ENCODE measurements at places on chromosomes 5 and 9.

DNA sequence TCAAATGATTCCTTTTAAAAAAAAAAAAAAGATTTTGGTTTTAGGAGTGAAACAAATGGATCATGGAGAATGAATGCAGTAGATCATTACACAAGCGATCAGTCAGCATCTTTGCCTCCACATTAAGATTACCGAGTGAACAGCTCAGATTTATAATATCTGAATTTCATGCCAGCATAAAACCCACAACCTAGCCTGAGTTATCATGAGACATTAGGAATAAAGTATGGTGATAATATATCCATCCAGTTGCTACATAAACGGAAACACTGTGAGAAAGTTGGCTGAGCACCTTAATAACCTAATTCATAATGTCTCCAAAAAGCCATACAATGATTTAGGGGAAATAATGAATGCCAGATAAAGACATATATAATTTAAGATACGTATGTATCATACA is 553.1 kb upstream of the TUSC1 start:
- no peak for DNase-seq

- DNase-seq: no peak
Observed at GRCh38 chr5:103037673-103038455, 82.1 kb downstream of the GIN1 start.

- no peak for DNase-seq
Observed at GRCh38 chr5:58255970-58256369, 203.9 kb downstream of the PLK2 start.

DNA sequence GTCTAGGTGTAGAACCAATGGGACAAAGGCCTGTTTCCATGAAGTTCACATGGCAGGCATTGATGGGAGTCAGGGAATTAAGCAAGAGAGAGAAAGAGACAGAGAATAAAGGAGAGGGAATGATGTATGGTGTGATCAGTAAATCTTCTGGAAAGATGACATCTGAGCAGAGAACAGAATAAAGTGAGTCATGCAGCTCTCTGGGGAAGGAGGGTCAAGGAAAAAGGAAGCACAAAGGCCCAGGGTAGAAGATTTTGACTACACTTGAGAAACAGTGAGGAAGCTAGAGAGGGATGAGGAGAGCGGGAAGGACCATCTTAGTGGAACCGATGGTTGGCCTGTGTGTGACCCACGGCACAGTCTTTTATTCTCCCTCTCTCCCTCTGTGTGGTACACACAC is 425.9 kb downstream of the SPOCK1 start:
- no peak for DNase-seq

DNA sequence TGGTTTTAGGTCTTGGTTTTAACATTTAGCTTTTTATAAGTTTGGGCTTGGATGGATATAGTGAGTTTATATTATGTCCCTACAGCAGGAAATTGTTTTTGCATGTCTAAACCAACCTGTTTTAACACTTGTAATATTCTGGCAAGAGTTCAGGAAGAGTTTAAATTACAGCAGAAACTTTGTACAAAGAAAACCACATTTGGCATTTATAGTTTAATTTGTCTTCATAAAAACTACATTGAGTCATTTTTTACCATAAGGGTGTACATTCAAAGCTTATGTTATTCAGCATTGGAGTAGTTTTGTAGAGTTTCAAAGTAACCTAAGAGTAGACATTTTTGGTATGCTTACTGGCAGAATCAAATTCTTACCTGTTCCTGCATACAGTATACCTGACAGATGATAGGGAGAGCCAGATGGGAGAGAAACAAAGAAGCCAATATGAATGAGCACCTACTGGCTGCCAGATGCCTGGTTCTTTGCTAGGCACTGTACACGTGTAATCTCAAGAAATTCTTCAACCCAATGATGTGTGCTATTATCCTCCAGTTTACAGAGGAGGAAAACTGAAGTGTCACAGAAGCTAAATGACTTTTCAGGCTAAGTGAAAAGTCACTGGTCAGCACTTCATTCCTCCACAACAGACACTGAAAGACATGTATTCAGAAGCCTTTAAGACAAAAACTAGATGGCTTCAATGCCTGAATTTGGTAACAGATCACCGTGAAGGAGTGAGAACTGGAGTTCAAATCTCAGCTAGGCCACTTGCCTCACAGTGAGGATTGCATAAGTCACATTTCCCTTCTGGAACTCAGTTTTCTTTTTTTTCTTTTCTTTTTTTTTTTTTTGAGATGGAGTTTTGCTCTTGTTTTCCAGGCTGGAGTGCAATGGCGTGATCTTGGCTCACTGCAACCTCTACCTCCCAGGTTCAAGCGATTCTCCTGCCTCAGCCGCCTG is 25.9 kb upstream of the ECM2 start:
- DNase-seq: no peak

DNA sequence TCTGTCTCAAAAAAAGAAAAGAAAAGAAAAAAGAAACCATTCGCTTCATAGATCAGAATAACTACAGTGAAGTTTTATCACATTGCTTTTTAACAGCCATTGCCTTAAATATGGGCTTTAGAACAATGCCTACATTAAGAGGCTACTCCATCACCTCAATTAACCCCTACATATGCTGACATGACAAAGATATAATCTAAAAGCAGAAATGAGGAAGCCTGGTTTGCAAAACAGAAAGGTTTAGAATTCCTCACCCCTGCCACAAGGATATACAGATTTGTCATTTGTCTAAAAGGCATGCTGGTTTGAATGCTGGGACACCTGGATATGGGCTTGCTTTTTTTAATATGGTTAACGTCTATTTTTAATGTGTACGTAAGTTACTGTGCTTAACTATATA is 1353.0 kb upstream of the C9orf72 start:
- DNase-seq: no peak

GRCh38 chr5:107853696-107854095 is 183.0 kb upstream of the EFNA5 start:
- DNase-seq: no peak

DNA sequence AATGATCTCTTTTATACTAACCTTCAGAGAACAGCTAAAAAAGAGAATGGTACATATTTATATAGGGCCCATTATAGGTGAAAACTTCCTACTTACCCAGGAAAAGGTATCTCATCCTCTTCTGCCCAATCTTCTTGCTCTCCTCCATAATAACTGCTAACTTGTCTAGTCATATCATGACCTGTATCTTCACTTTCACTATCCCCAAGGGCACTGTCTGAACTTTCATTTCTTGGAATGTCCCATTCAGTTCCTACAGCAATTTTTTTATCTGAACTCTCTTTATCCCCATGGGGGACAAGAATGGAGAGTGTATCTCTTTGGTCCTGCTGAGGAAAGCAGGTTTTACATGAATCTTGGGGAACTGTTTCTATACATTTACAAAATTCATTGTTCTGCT is 36.4 kb upstream of the RAPGEF6 start:
- no peak for DNase-seq

- DNase-seq: no peak
Observed at GRCh38 chr9:26131886-26132285, 453.6 kb upstream of the TUSC1 start.

DNA sequence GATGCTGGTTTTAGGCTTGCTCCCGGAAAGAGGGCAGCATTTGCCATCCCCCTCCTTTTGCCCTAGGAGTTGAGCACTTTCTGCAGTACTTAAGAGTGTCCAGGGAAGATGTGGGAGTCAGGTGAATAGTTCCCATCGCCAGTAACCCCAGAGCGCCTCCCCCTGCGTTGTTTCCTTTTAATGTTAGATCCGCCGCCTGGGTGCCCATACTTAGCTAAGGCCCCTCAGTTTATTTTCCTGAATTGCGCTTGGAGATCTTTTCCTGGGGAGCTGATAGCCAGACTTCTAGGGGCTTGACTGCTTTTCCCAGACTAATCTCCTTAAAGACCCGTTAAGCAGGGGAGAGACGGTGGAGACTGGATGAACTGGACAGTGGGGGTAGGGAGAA is 377 bp upstream of the PCDHAC2 start:
- DNase-seq: no peak

- no peak for DNase-seq
Observed at GRCh38 chr5:66516550-66516949, 79.6 kb upstream of the MAST4 start.

GRCh38 chr5:133790898-133791297 is 177.5 kb downstream of the C5orf15 start:
- no peak for DNase-seq

- DNase-seq: no peak
Observed at GRCh38 chr5:140227046-140227445, 52.1 kb downstream of the CYSTM1 start.

GRCh38 chr5:51466214-51466613 is 83.0 kb downstream of the ISL1 start:
- DNase-seq: no peak

GRCh38 chr5:174423558-174423957 is 300.8 kb upstream of the MSX2 start:
- DNase-seq: no peak

Measured in CMK (cell line).